ENCODE measurements at places on chromosomes 4 and X. TPM values are rescaled to one million over a fixed set of nuclear protein-coding genes. Genes with fewer than 3 reads are reported as not detected.

Gene TCP11X2
- total RNA-seq: not detected

Gene SGCB
- total RNA-seq: 34.4 TPM

Gene XPNPEP2
- total RNA-seq: not detected

Gene SSX4
- total RNA-seq: not detected

Gene DCUN1D4
- 35.6 TPM for total RNA-seq

Gene RHOXF2B
- total RNA-seq: not detected

Gene PSAPL1
- not detected for total RNA-seq

Gene TRPC3
- total RNA-seq: under 0.01 TPM

Gene SLAIN2
- total RNA-seq: 12.9 TPM

Gene MORC4
- 13.6 TPM for total RNA-seq

Gene MYL5
- 12.0 TPM for total RNA-seq
